ENCODE measurements at places on chromosomes 4 and X.
A peak's percentile ranks its signal among the peaks of the same experiment; 100 is the strongest.

- DNase-seq, result no peak
These were observed 103.7 kb upstream of the AADAT start for GRCh38 chr4:170193496-170193895.

DNA sequence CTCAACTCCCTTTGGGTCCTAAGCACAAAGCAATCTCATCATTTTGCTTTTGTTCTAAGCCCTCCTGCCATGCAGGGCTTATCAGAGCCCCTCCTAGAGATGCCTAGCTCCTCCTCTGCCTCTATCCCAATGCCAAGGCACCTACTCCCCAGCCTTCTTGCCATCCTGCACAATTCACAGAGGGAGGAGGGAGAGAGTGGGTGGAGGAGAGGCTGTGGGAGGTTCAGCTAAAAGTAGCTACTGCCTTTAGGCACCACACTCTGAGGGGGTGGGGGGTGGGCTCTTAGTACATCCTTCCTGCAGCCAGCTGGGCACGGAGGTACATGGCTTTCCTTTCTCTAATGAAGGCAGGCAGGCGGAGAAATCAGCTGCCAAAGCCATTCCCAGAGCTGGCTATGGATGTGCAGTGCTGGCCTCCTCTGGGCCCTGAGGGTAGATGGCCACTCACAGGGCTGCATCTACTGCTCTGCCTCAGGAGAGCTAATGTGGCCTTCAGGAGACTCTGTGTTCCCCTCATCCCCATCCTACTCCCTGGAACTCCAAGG is 40.1 kb downstream of the ARHGEF9 start:
- no peak for DNase-seq

GRCh38 chrX:20519826-20520225 is 253.1 kb upstream of the RPS6KA3 start:
- DNase-seq, result no peak

GRCh38 chr4:57607566-57608180 is 497.5 kb upstream of the IGFBP7 start:
- DNase-seq, result no peak

DNA sequence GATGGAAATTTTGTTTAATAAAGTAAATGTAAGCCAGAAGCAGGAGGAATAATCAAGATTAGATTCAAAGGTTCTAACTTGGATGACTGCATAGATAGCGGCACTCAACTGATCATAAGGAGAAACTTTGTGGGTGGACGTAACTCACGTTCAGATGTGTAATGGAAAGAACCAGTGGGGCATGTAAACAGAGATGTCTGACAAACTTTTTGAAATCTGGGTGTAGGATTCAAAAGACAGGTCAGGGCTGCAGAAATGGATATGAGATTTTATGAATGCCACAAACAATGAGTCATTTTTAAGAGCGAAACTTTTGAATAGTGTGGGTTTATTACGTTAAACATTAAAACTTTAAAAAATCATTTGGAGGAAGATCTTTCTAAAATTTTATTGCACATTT is 375.6 kb downstream of the GBA3 start:
- DNase-seq, result no peak

DNA sequence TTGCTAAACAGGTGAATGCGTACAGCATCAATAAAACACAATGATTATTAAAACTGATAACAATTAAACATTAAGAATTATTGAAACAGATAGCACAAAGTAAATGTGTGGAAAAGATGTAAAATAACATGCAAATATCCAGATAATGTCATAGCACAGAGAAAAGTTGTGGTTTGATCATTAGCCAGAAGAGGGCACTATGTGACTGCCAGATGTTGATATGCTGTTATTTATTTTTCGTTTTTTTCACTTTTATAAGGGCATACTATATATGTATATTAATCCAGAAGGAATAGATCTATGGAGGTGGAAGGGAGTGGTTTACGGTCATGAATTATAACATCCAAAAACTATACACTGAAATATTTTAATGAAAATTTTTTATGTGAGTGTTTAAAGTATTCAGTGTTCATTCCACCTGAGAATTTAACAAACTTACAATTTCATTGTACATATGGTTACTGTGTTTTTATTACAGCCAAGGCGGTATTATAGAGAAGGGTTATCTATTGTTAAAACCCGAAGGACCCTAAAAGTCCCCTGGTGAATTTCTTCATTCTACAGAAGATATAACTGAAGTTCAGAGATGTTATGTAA is 211.9 kb upstream of the UGT8 start:
- peak; percentile 31 for DNase-seq

DNA sequence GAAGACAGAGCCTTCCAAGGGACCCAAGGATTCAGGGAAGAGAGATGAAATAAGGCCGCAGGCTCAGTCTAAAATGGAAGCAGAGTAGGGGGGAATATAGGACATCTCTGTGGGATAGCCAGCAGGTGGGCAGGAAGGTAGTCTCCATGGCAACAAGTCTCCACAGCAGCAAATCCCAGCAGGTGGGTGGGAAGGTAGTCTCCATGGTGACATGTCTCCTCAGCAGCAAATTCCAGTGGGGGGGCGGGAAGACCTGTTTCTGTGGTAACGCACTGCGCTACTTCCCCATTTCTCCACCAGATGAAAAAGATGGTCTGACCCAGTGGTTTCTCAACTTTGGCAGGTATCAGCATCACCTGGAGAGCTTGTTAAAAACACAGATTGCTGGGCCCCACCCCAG is 18.3 kb downstream of the NLGN3 start:
- DNase-seq, result no peak

DNA sequence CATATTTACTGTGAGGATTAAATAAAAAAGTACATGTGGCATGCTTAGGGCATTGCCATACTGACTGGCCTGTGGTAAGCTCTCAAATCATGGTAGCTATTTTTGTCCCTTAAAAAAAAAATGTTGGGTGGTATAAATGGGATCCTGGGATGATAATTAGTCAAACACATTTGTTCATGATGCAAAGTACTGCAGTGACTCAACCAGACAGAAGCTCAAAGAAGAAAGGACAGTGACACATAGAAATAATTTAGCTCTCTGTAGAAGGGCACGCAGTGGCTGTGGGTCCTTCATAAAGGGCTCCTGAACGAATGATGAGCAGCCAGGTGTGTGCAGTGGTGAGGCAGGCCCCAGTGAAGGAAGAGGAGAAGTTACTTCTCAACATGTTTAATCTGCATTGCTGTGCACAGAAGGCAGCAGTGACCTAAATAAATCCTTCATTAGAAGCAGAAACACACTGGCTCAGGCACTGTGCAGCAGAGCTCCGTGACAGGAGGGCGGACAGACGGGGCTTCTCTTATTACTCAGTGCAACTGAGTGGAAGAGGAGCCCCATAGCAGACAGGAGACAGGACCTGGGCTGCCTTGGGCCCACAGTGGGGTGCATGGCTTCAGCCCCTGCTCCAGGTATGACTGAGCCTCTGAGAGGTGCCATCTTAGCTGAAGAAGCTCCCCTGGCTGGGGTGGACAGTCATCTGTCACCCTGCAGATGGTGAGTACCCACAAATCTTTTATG is 20.3 kb downstream of the HS3ST1 start:
- no peak for DNase-seq

DNA sequence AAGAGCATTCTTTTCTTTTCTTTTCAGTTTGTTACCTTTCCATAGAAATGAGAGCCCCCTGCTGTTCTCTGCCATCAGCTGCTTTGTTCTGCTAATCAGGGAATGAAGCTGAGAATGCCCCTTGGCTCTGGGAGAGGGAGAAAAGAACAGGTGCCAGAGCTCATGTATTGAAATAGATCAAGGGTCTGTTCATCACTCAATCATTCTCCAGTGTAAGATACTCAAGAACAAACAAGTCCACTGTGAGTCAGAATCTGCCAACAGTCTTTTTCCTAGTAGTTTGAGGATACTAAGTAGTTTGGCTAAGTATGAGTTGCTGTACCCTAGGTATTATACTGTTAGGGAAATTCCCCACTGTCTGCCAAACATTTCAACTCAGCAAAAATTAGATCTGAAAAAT is 144.3 kb downstream of the RTL3 start:
- no peak for DNase-seq

DNA sequence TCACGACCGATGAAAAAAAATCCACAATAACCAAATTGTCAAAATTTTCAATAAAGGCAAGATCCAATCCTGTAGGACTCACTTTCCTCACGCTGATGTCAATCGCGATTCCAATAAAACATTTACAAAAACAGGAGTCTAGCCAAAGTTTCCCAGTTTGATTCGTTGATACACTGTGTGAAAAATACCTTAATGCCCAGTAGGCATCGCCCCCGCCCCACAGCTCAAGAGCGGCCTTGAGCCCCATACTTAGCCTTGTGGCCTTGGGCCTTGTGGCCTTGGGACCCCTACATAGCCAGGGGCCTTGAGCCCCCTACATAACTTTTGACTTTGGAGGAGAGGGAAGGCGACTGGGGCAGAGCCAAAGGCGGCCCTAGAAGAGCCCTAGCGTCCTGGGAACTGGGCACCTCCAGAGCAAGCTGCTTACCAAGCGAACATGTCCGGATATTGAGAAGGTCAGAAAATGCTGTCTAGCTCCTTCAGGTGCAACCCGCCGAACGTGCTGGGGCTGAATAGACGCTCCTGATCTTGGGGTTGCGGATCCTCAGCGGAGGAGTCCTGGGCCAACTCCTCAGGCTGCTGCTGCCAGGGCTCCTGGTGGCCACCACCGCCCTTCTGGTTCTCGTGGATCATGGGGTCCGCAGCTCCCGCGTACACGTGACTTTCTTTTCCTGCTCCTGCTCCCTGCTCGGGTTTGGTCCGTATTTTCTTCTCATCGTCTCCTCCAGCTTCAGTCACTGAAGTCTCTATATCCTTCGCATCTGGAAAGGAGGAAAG is 62.9 kb downstream of the RHOXF2B start:
- no peak for DNase-seq

GRCh38 chr4:181659876-181660275 is 583.3 kb upstream of the TENM3 start:
- DNase-seq, result no peak

GRCh38 chr4:185600801-185601434 is 65.6 kb upstream of the PDLIM3 start:
- DNase-seq, result no peak

DNA sequence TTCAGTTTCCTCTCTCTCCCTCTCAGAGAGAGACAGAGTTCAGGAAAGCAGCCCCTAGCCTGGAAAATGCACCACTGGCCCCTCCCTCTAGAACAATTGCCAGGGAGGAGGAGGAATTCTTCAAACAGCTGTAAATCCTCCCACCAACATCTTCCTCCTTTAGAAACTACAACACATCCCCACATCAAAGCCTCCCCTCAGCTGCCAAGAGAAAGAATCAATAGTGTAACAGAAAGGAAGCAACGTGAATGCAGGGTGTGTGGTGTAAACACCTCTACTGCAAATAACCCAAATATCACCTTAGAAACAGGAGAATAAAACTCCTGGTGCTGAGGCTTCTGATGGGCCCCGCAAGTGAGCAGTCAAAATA is 249.9 kb upstream of the GATB start:
- no peak for DNase-seq

DNA sequence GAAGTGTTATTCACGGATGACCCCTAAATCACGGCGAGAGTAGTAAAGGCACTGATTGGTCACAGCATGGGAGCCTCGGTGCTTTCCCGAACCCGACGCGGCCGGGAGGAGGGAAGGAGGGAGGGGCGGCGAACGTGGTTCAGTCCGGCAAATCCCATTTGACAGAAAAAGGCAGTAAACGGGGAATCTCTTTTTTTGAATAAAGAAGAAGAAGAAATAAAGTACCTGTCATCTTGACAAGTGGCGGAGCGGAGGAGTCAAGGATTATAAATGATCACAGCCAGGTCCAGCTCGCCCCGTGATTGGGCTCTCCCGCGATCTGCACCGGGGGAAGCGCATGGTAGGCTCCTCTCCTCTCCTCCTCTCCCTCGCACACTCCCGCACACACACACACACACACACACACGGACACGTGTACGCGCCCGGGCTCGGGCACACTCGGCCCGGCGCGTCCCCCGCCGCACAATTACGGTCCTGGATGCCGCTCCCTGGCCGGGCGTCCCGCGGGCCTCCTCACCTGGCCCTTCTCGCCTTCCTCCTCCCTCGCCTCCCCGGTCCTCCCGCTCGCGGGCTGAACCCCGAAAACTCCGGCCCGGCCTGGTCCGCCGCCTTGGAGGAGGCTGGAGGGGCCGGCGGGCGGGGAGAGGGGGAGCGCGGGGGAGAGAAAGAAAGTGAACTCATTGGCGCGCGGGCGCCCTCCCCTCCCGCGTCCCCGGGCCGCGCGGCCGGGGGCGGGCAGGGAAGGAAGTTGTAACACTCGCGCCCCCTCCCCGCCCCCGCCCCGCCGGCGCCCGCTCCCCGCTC is 99.2 kb upstream of the TENM3 start:
- peak; percentile 34 for DNase-seq

- no peak for DNase-seq
These were observed 119.6 kb downstream of the PDLIM5 start for GRCh38 chr4:94571298-94571697.

GRCh38 chrX:127552571-127552970 is 499.6 kb downstream of the ACTRT1 start:
- no peak for DNase-seq

- peak; percentile 30 for DNase-seq
These were observed 934.5 kb upstream of the TENM3 start for GRCh38 chr4:181308476-181309312.

DNA sequence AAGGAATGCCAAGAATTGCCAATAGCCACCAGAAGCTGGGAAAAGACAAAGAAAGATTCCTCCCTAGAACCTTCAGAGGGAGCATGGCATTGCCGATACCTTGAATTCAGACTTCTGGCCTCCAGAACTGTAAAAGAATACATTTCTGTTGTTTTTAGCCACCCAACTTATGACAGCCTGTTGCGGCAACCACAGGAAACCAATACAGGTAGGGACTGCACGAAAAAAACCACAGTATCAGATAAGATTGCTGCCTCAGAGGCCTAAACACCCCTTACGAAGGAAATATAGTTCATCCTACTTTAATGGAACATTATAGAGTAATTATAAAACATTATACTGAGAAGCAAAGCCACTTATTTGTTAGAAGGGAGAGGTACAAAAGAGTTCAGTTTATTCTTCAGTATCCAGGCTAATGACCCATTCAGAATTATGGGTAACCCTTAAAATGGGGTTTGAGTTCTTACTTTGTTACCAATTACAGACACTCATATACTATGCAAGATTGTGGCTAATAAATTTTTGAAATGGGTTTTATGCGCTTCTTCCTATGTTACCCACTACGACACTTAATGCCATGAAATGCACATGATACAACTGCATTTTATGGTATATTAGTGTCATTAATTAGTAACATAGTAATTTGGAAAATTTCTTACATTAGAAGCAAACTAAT is 37.4 kb upstream of the SMIM10L2A start:
- no peak for DNase-seq

DNA sequence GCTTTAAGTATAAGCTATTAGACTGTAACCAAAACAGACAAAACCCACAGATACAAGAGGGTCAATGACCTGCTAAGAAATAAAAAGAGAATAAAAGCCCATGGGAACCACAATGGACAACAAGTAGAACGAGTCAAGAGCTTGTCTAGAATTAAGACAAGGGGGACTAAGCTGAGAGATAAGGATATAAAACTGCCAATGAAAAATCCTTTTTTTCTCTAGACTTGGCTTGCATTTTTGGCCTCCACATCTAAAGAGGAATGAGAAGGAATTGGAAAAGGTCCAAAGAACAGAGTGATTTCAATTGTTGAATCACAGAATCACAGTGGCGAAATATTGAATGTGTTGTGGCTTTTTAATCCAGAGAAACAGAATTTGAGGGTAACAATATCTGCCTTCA is 135.7 kb downstream of the QDPR start:
- DNase-seq, result no peak

- DNase-seq, result peak; percentile 15
These were observed 15.0 kb downstream of the RGN start for GRCh38 chrX:47093248-47093647.

All from NCI-H510A treated with DMSO at 0.1 percent for 48 hours (cell line).